Activated T-helper 2 cell treated with anti-CD3 and anti-CD28 coated beads, Interferon-gamma antibody, Interleukin-2, Interleukin-4, amounts not matched to agents 10 μg/mL and 5 μg/mL and 100 μg/mL, durations not matched to agents 14 hours and 24 hours and 36 hours (primary cell): ENCODE measurements at places on chromosomes 12 and 14. TPM values are rescaled to one million over a fixed set of nuclear protein-coding genes. Genes with fewer than 3 reads are reported as not detected.
A peak's percentile ranks its signal among the peaks of the same experiment; 100 is the strongest.

DNA sequence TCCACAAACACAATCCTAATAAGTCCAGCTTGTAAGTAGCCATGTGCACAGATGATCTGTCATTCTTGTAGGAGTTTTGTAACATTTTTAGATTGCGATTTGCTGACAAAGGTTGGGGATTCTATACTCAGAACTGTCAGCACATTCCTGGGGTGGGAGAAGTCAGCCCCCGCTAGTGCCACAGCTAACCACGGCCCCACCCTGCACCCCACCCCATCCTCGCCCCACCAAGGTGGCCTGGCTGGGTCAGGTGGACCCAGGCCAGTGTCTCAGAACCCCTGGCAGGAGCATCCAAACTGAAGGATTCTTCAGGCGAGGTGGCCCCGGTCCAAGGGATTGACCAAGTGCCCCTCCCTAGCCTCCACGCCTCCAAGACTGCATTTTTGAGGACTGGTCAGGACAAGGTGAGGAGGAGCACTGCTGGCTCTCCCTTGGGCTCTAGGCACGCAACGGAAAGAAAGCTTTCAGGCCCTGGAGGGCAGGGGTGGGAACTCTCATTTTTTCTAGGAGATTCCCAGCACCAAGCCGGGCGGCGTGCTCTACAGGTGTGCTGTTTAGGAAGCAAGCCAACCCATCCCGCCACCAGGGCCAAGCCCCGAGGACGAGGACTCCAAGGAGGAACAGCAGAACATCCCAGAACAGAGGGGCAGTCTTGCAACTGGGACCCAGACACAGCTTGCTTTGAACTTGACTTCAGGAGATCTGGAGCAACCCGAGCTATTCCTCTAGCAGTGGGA, 172.8 kb downstream of the BCL11B start:
- no peak overlapping the region for H3K4me3 ChIP-seq
- no peaks in the 10 kb centered on the region for H3K4me1 ChIP-seq
- no peak for DNase-seq
- H3K36me3 ChIP-seq = peaks cover 2% of the 10 kb centered on the region
- no peaks in the 10 kb centered on the region for H3K27me3 ChIP-seq
- H3K27ac ChIP-seq = no peak overlapping the region

GRCh38 chr14:20191396-20191795, 700 bp downstream of the OR11G2 start:
- H3K36me3 ChIP-seq = no peaks in the 10 kb centered on the region
- H3K4me1 ChIP-seq = no peaks in the 10 kb centered on the region
- no peak overlapping the region for H3K4me3 ChIP-seq
- no peak overlapping the region for H3K27ac ChIP-seq

DNA sequence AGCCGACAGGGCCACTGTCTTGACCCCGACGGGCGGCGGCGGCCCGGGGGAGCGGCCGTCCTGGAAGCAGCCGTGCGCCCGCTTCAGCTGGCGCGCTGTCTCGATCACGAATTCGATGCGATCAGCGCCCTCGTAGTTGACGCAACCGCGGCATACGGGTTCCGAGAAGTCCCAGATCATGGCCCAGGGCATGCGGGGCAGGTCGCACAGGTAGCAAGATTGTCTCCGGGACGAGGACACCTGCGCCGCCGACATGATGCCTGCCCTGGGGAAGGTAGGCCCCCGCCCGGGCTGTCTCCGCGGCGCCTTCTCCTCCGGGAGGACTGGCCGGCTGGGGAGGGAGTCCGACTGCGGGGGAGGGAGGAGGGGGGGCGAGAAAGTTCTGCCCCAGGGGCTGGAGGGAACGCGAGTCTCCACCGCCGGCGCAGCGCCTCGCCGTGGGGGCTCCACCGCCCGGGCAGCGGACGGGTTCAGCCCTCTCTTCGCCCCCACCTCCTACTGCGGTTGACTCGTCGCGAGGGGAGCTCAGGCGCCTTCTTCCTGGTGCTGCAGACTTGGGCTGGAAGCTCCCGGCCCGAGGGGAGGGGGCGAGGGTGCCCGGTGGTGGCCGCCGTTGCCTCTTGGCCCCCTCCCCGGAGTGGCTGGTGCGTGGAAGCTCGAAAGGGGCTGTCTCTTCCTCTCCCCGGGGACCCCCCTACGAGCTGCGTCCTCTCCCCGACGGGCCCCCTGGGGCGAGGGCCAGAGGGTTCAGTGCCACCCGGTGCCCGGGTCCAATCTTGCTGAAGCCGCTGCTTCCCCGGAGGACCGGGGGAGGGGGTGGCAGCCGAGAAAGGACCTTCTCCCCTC, 747 bp downstream of the IRF2BPL start:
- H3K4me1 ChIP-seq = peaks cover 55% of the 10 kb centered on the region
- H3K4me3 ChIP-seq = peak overlapping the region; percentile 89
- DNase-seq = peak; percentile 56

DNA sequence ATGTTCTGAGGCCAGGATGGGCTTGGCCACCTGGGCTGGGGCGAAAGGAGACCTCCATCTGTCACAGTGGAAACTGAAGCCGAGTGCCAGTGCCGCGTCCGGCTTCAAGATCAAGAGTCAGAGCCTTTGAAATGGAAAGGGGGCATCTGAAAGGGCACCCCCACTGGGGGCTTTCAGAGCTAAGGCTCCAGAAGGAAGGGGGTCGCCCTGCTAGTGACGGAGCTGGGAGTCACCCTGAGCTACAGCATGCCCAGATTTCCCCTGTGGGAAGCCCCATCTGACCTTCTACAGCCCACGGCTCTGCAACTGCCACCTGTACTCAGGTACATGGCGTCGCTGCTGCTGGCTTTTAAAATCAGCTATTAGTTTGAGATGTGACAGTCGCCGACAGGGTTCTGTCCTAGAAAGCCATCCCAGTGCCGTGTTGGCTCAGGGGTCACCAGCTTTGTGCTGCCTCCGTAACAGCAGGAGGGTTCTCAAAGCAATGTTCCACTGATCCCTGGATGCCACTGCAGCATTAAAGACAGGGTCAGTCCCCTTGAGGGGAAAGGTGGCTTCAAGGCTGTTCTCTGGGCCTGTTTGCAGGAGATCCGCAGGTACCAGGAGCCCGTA, 31.5 kb downstream of the CCNK start:
- H3K4me3 ChIP-seq = no peak overlapping the region
- H3K27me3 ChIP-seq = no peaks in the 10 kb centered on the region

GRCh38 chr14:28307506-28307905, 459.1 kb upstream of the FOXG1 start:
- H3K4me3 ChIP-seq = no peak overlapping the region
- no peak for DNase-seq
- H3K27me3 ChIP-seq = no peaks in the 10 kb centered on the region
- no peaks in the 10 kb centered on the region for H3K4me1 ChIP-seq
- H3K27ac ChIP-seq = no peak overlapping the region

- H3K4me1 ChIP-seq = peaks cover 39% of the 10 kb centered on the region
- no peak for DNase-seq
- peaks cover 27% of the 10 kb centered on the region for H3K36me3 ChIP-seq
- H3K27me3 ChIP-seq = no peaks in the 10 kb centered on the region
- peak overlapping the region; percentile 96 for H3K27ac ChIP-seq
- H3K4me3 ChIP-seq = peak overlapping the region; percentile 94
Observed at GRCh38 chr14:58243790-58244555, 670 bp upstream of the PSMA3 start.

DNA sequence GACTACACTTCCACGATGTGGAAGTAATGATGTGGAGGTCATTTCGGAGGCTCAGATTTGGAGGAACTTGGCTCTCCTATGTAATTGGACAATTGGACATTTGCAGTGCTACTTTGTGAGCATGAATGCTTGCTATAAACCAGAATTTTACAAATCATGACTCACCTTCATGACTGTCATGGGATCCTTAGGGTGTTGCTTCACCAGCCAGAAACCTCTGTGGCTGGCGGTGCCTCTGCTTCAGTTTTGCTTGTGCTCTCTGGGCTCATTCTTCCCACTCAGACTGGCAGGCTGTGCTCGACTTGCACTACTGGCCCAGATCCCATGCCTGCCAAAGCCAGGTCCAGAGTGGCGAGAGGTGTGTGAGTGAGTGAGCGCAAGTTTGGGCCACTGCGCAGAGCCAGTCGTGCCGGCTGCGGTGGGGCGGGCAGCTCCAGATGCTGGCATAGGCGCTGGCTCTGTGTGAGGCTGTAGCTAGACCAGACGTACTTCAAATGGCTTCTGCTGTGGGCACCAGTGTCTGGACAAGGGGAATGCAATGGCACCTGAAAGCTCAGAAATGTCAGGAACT, 387.8 kb downstream of the AEBP2 start:
- no peak overlapping the region for H3K4me3 ChIP-seq
- H3K4me1 ChIP-seq = peaks cover 31% of the 10 kb centered on the region
- no peaks in the 10 kb centered on the region for H3K27me3 ChIP-seq

- no peak overlapping the region for H3K27ac ChIP-seq
- H3K27me3 ChIP-seq = peaks cover 4% of the 10 kb centered on the region
- H3K4me1 ChIP-seq = no peaks in the 10 kb centered on the region
- H3K4me3 ChIP-seq = no peak overlapping the region
- no peaks in the 10 kb centered on the region for H3K36me3 ChIP-seq
- DNase-seq = no peak
Observed at GRCh38 chr12:95723693-95724384, 66.7 kb downstream of the NTN4 start.

DNA sequence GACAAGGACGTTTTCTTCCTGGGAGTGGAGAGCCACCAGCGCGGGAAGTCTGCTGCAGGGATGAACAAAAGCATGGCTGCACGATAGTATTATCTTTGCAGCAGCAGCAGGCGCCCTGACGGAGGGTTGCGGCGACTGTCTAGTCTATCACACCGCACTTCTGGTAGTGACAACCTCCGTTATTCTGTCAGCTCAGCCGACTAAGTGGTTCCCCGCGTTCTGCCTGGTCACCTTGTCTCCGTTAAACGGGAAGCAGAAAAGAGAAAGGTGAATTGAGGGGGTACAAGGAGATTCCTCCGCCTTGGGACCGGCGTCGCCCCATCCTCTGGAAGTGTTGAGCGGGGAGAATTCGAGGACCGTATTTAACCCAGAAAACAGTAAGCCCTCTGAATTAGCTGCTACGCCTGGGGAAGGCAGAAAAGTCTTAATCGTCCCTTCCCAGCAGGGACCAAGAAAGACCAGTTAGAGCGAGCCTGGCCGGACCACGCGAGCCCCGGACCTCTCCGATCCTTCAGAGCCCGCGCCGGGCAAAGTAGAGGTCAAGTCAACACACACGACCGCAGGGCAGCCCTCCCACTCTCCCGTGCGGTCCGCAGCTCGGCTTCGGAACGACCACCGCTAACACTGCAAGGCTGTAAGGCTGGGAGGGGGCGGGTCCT, 536 bp upstream of the DAAM1 start:
- H3K4me1 ChIP-seq = peaks cover 17% of the 10 kb centered on the region
- peak; percentile 25 for DNase-seq
- H3K36me3 ChIP-seq = no peaks in the 10 kb centered on the region
- H3K4me3 ChIP-seq = peak overlapping the region; percentile 95

DNA sequence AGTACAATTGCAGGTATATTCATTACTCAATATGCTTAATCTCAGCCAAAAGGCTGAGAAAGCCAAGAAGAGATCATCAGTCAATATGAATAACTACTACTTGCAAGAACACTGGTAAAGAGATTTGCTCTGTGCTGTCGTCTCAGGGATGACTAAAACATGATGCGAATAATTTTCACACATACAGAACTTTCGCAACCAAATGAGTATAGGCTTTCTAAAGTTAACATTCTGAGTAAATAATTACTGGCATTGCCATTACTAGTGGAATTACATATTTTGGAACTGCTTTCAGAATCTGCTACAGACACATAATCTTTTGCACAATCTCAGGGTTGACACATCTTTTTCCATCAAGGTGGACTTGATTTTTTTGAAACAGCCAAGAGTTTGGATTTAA, 24.7 kb downstream of the NCKAP1L start:
- peaks cover 16% of the 10 kb centered on the region for H3K4me1 ChIP-seq
- H3K36me3 ChIP-seq = peaks cover 91% of the 10 kb centered on the region
- no peak for DNase-seq
- H3K27me3 ChIP-seq = no peaks in the 10 kb centered on the region

DNA sequence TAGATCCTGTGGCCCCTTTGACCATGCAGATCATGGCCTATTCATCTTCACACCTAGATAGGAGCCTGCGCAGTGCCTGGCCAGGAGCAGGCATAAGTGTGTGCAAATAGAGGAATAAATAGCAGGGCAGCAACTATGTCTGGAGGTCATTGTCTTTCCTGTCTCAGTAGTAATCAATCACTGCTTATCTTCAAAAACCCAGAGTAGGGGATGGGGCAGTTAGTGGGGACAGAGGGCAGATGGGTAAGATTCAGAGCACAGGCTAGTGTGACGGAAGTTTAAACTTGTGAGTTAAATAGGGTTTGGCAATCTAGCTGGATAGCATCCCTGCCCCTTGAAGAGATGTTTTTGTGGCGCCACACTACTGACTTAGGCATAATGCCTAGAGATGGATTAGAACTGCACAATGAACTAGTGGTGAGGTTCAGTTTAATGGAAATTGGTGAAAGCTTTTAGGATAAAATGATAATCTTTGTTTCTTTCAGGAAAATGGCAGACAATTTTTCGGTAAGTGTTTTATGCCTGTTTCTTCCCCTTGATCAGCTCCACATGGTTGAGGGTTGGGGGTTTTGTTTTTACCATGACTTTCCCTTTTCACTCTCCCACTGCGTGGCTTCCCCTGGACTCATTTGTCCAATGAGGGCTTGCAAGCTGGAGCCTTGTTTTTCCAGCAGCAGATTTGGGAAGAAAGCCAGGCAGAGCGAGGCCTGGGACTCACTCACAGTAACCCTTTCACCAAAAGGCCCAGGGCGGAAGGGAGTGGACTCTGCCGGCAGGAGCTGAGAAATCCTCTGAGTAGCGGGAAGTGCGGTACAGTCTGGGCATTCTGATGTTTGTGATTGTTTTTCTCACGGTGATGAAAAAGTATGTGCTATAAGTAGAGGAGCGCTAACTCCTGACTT, 8.1 kb downstream of the LGALS3 start:
- no peak overlapping the region for H3K4me3 ChIP-seq
- H3K36me3 ChIP-seq = peaks cover 42% of the 10 kb centered on the region
- H3K4me1 ChIP-seq = peaks cover 4% of the 10 kb centered on the region

DNA sequence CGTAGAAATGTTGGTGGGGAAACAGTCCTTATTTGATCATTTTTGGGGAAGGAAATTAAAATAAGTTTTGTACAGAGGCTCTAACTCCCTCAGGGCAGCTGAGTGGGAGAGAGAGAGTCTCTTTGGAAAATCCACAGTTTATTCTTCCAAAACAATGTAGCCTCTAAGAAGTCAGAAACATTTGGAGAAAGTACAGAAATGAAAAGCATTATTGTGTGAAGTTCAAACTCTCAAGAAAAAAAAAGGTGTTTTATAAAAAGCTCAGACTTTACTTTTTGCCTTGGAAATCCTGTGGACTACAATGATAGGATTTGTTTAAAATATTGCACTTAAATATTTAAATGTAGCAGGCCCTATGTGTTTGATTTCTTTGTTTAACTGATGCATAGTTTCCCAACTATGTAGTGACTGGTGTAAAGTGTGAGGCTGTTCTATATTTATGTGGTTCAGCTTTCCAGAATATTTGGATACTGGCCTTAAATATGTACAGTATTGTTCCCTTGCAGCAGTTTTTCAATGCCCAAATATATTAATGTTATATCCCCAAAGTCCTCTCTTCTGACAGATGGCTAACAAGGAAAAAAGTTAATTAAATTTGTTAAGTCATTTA, 82.0 kb upstream of the OTOGL start:
- no peak overlapping the region for H3K27ac ChIP-seq
- no peaks in the 10 kb centered on the region for H3K4me1 ChIP-seq
- H3K4me3 ChIP-seq = no peak overlapping the region

CLEC1B gene
- not detected in 2 replicates for total RNA-seq

KRT74 gene
- total RNA-seq = not detected in 2 replicates

NINJ2 gene
- 3.1 and 4.6 TPM in 2 replicates for total RNA-seq

SELPLG gene
- total RNA-seq = 52.1 and 55.6 TPM in 2 replicates

GABARAPL1 gene
- total RNA-seq = 4.0 and 5.2 TPM in 2 replicates

NEK9 gene
- 58.1 and 69.8 TPM in 2 replicates for total RNA-seq
